ENCODE measurements at places on chromosomes 11 and 22. TPM values are rescaled to one million over a fixed set of nuclear protein-coding genes. Genes with fewer than 3 reads are reported as not detected.

Gene CBX7
- 4.5 TPM for total RNA-seq

Gene CDC42BPG
- total RNA-seq: 20.5 TPM

Gene HBG1
- not detected for total RNA-seq

Gene ACTN3
- total RNA-seq: 0.44 TPM

Gene DLG2
- 6.3 TPM for total RNA-seq

Gene GLYAT
- not detected for total RNA-seq

Data from esophagus mucosa (tissue), 1 donor.